ENCODE measurements at places on chromosomes 12 and 14. TPM values are rescaled to one million over a fixed set of nuclear protein-coding genes. Genes with fewer than 3 reads are reported as not detected.

Gene CEBPE
- not detected for total RNA-seq

Gene NYNRIN
- total RNA-seq: 8.0 TPM

DNA sequence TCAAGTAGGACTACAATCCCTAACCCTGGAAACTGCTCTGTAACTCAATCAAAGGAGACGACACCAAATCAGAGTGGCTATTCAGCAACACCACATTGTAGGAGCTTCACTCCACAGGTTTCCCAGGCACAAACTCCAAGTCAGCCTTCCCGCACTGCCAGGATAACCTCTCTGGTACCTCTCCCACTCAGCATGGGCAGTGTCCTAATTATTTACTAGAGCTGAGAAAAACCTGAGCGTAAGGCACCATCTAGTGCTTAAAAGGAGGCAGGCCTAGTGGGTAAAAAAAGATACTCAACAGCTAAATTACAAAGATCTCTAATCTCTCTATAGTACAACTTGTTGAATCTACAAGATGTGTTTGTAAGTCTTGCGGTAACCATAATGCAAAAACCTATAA, 36.1 kb downstream of the PARP11 start:
- no peaks in the 10 kb centered on the region for H3K27me3 ChIP-seq
- no peaks in the 10 kb centered on the region for H3K36me3 ChIP-seq
- H3K27ac ChIP-seq: no peak overlapping the region
- no peak for DNase-seq
- H3K4me3 ChIP-seq: no peak overlapping the region

DNA sequence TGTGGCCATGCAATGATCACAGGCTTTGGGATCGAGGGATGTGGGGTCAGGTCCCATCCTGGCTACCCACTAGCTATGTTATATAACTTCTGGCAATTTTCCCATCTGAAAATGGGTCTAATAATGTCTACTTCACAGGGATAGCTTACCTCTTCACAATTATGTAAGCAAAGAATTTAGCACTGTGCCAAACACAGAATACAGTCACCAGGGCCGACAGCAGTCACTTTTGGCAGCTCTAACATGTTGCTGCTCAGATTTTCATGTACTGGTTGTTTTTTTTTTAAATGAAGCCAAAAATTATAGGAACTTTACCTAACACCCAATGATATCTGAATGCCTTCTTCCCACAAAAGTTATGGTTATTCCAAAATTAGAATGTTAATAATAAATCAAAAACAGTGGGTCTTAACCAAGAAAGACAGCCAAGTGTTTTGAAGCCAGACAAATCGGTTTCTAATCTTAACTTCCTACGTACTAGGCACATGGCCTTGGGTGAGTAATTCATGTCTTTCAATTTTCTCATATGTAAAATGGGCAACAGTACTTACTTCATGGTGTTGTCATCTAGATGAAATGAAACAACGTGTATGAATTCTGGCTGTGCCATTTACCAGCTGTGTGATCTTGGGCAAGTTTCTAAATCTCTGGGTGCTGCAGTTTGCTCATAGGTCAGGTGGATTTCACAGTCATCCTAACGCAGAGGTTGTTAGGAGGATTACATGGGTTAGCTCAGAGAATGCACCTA, 13.0 kb upstream of the PCED1B start:
- no peak overlapping the region for H3K4me3 ChIP-seq
- no peak for DNase-seq
- H3K36me3 ChIP-seq: no peaks in the 10 kb centered on the region
- no peak overlapping the region for H3K27ac ChIP-seq
- H3K27me3 ChIP-seq: no peaks in the 10 kb centered on the region

DNA sequence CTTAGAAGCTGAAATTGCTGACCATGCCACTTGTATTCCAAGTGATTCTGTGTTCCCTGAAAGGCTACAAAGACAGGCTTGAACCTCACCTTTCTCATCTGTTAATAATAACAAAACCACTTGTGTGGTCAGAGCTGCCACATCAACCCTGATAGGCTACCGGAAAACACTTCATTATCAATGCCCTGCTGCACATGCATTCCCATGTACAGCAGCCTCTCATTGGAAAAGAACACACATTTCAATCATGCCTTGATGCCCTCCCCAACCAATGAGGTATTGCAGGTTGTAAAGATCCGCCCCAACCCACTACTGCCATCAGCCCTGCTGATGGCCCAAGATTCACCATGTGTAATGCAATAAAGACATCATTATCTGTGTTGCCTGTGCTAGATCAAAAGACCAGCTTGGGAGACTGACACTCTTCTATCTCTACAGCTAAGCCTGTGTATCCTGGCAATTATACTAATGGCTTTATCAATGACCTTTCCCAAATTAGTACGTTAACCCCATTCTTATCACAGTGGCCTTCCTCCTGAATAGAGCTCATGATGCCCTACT, 2.8 kb downstream of the GPR19 start:
- no peaks in the 10 kb centered on the region for H3K36me3 ChIP-seq
- H3K4me3 ChIP-seq: no peak overlapping the region
- H3K27me3 ChIP-seq: no peaks in the 10 kb centered on the region
- DNase-seq: no peak
- H3K4me1 ChIP-seq: peaks cover 9% of the 10 kb centered on the region

Data from left ventricle myocardium inferior (tissue), 1 donor.